ENCODE measurements at places on chromosomes 4 and X.
A peak's percentile ranks its signal among the peaks of the same experiment; 100 is the strongest.

GRCh38 chr4:123421227-123421936 lies 24.8 kb downstream of the SPRY1 start:
- DNase-seq: peak; percentile 52

DNA sequence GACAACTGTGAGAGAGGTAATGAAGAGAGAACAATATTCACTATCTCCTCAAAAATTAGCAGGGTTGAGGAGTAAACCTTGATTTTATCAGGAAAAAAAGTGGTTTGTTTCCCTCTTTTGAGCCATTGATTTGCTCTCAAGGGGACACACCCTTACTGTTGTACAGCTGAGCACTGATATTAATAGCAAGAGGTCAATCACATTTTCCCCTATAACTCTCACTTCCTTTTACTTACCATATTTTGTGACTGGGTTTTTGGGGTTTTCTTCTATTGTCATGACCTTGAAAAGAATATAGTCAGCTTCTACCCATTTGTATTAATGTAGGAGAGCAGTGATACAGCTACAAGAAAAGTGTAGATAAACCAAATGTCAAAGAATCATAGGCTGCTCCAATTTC lies 70.2 kb upstream of the LONRF3 start:
- no peak for DNase-seq

GRCh38 chr4:141563723-141564122 lies 72.7 kb upstream of the IL15 start:
- no peak for DNase-seq

DNA sequence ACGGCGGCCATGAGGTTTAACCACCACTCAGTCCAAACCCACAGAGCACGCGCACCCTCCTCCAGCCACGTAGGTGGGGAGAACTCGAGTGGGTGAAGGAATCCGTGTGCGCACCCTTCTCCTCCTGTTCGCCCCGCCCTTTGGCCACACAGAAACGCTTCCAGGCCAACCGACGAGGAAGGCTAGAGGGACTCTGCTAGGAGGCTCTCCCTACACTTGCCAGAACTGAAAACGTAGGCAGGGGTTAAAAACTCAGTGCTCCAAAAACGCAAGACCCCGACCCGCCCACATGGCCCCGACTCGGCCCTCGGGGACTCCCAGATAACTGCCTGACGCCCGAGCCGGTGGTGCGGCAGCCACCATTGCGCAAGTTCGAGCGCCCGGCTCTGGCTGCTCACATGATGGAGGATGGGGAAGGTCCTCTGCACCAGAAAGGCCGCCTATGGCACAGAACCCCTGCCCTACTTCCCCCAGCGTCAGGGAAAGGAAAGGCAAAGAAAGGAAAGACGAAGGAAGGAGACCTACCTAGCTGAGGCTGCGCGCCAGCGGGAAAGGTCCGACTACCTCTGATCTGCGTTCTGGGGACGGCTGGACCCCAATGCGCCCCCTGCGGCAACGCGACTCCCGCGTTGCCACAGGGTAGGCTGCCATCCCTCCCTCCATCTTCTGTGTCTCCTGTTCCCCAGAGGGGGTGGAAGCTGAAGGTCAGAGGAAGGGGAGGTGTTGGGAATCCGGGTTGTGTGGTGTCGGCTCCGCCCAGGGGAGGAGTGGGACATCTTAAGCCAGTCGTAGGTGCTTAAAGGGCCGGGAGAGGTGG lies 201.9 kb upstream of the AGTR2 start:
- DNase-seq: peak; percentile 31

- DNase-seq: no peak
These were observed 23.2 kb upstream of the SMIM20 start for GRCh38 chr4:25890571-25891485.

GRCh38 chrX:42398967-42399631 lies 378.9 kb downstream of the PPP1R2C start:
- DNase-seq: no peak

GRCh38 chr4:122346036-122346435 lies 32.8 kb upstream of the ADAD1 start:
- DNase-seq: no peak

DNA sequence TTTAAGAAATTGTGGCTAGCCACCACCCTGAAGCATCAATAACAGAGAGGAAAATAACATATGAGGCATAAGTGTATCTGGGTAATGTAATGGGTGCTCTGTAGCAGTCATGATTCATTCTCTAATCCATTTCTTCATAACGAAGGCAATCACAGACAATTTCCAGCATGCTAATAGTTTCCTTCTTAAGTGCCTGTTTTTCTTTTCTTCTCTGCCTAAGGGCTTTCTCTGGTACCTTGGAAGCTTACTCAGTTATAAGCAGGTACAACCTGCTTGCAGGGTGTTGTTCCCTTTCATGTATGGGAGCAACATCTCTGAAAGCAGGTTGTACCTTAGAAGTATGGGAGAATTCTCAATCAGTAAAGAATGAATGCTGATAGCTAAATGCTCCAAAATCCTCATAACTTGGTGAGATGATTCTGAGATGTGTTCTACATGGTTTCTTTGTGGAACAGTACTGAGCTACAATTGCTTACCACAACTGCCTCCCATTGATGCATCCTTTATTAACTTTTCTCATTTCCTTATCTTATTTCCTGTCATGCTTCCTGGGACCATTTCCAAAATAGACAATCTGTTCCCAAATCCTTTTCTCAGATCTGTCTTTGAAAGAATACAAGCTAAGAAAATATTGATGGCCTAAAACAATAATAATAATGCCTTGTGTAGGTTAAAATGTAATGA lies 247.6 kb downstream of the PAPSS1 start:
- peak; percentile 65 for DNase-seq

DNA sequence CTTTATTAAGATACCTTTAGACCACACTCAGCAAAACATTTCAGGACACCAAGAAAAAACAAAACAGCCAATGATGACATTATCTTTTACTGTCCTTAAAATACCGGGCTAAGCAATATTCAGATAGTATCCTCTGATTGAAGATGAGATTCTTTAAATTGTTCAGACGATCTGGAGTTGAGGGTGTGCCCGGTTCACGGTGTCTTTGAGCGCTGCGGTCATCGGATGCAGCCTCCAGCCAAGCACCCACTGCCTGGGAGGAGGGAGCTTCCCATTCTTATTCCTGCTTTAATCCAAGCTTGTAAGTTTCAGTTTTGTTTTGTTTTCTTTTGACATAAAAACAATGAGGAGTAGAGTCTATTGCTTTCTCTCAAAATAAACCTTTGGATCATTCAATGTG lies 14.1 kb downstream of the FAM149A start:
- DNase-seq: no peak

- no peak for DNase-seq
These were observed 111.2 kb upstream of the ZNF827 start for GRCh38 chr4:146049802-146050201.

DNA sequence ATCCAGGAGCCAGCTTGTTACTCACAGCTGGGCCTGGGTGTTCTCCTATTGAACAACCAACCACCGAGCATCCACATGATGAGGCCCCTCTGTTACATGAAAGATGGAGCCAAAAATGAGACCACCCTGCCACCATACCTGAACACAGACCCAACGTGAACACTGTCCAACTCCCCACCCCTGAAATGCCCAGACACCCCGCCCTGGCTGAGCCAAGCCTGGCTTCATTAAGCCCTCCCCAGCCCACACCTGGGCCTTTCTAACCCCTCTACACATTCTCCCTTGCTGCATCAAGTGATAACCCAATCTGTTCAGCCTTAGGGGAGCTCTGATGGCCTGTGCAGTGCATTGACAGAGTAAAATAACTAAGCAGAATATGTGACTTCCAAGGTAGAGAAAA lies 80.7 kb downstream of the EVC start:
- no peak for DNase-seq

GRCh38 chr4:183248201-183248600 lies 71.9 kb downstream of the CLDN22 start:
- DNase-seq: no peak

DNA sequence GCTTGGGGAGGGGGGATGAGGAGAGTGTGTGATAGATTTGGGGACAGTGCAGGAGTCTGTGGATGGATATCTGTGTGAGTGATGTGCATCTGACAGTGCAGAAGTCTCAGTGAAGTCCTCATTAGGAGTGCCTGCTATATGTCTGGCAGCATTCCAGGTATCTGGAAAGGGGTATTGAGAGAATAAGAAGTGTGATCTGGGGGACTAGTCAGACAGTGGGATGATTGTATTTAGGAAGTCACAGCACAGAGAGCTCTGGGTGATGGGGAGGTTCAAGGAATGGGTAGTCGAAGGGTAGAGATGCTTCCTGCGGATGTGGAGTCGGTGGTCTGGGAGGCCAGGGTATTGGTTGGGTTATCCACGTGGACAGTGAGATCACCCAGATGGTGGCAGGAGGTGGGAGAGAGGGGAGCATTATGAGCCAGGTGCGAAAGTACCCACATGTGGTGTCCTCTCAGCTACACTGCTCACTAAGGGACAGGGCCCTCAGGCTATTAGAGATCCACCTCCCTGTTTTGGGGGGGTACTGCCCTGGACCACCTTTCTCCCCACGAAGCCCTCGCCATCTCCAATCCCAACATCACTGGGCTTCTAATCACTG lies 9.8 kb downstream of the MAGED2 start:
- no peak for DNase-seq

- no peak for DNase-seq
These were observed 336.5 kb upstream of the SFRP2 start for GRCh38 chr4:154125340-154125739.

GRCh38 chr4:154341448-154341847 lies 150.2 kb downstream of the DCHS2 start:
- no peak for DNase-seq

DNA sequence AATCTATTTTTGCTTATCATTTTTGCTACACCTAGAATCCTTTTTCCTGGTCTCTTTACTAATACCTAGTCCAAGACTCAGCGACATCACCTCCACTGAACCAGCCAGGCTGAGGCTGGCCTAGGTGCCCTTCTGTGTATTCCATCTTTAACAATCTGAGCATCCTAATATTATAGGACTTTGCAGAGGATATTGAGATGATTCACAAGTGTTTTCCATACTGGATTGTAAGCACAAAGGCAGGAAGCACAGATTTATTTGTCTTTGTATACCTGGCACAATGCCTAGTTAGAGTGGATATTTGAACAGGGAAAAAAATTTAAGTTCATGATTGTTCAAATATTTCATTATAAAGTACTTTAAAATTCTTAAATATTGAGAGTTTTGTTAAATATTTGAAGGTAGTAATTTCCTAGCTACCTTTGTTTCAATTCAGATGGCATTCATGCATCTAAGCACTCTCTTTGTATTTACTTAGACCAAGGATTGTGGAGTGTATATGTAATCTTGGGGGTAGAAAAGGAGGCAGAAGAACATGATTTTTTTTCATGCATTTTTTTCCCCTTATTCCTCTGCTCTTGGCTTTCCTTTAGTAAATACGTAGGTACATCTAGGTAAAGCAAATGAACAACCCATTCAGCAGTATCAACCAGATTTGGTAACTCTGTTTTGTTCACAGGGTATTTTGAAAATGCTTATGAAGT lies 18.4 kb downstream of the SMARCA5 start:
- peak; percentile 16 for DNase-seq

All from bronchial epithelial cell (primary cell).